ENCODE measurements at places on chromosomes 2 and 18.

DNA sequence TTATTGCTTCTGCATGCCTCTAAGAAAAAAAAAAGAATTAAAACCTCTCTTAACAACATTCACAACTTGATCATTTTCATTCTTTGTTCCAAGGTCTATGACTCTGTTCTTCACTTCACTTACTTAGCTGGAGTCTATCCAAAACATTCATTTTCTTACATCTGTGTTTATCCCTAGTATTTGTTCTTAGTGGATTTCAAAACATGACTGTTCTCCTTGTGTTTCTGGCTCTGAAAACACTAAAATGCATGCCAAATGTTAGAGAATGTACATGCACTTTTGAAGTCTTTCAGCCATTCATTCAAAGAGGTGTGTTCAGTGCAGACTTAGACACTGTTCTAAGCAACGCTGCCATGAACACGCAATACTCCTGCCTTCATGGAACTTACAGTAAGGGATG lies 138.8 kb downstream of the CNTNAP5 start:
- no peak for DNase-seq

DNA sequence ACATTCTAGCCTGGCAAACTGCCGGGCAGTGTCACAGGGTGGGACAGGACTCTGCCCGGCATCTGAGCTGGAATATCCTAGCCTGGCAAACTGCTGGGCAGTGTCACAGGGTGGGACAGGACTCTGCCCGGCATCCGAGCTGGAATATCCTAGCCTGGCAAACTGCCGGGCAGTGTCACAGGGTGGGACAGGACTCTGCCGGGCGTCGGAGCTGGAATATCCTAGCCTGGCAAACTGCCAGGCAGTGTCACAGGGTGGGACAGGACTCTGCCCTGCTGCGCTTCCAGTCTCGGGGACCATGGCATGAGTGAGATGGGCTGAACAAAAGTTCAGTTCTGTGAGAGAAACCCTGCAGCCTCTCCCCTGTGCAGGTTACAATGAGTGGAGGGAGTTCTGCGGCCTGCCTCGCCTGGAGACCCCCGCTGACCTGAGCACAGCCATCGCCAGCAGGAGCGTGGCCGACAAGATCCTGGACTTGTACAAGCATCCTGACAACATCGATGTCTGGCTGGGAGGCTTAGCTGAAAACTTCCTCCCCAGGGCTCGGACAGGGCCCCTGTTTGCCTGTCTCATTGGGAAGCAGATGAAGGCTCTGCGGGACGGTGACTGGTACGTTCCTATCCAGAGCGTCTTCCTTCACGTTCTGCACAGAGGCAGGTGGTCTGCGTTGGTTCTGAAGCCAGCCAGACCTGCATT lies 80.3 kb downstream of the TPO start:
- no peak for DNase-seq

DNA sequence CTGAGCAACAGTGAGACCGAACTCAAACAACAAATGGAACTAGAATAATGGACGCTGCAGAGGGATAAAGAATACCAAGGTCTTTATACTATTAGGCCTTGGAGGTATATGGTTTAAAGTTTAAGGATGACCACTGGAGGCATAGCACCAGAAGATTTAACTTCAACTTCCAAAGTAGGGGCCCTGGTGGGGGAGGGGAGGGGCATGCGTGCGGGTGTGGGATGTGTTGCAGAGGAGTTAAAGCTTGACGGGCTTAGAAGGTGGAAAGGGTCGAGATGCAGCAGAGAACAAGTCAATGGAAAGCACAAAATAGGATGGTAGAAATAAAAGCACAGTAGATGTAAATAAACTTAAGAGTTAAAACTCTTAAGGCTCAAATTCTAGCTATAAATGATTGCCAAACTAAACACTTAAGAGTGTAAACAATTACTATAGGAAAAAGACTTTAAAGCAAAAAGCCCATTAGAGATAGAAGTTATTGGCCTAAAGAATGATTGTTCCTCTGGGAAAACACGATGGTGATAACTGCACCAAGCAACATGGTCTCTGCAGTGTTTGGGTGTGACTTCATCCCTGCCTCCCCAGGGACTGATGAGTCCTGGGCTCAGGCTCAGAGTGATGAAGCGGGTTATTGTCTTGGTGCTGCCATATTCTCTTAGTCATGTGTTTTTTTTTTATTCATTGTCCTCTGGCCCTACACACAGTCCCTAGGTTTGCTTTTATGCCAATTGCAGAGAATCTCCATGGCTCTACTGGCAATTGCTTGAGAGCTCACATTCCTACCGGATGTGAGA lies 13.0 kb downstream of the RRM2 start:
- DNase-seq = no peak

DNA sequence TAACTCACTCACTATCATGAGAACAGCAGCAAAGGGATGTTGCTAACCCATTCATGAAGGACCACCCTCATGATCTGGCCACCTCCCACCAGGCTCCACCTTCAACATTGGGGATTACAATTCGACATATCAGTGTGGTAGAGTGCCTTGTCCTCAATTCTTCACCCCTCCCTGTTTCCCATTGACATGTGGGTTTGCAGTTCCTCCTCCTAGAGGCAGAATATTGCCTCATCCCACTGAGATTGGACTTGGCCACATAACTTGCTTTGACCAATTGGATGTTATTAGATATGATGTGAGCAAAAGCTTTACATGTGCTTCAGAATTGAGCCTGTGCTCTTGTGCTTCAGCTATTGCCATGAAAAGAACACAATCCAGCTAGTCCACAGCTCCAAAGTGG lies 217.0 kb upstream of the CXCR4 start:
- DNase-seq = no peak

- no peak for DNase-seq
These were observed 150.0 kb downstream of the IKZF2 start for GRCh38 chr2:213001297-213001910.

GRCh38 chr2:33223856-33224255 lies 252.6 kb upstream of the RASGRP3 start:
- no peak for DNase-seq

GRCh38 chr18:48680339-48681250 lies 141.8 kb downstream of the CTIF start:
- no peak for DNase-seq
